ENCODE measurements at places on chromosomes 1 and 21. TPM values are rescaled to one million over a fixed set of nuclear protein-coding genes. Genes with fewer than 3 reads are reported as not detected.

Gene TCHHL1
- total RNA-seq = not detected

Gene ACTL8
- not detected for total RNA-seq

Gene GNAT2
- not detected for total RNA-seq

Gene DENND2C
- 3.8 TPM for total RNA-seq

Gene F13B
- total RNA-seq = not detected

Gene ZSWIM5
- total RNA-seq = 1.0 TPM

Gene CFAP107
- not detected for total RNA-seq

DNA sequence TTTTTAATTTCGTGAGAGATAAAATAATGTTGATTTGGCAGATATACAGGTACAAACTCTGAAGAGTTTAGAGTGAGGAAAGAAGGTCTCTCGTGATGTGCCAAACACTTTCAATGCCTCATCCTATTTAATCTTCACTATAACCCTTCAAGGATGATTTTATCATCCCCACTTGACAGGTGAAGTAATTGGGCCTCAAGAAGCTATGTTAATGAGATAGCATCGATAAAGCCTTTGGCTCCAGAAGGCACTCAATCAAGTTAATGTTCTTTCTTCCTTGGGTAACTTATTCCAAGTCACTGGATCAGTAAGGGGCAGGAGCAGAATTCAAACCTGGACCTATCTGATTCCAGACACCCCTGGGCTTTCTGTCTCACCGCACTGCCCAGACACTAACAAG, 7.2 kb downstream of the LMOD1 start:
- no peak for DNase-seq

DNA sequence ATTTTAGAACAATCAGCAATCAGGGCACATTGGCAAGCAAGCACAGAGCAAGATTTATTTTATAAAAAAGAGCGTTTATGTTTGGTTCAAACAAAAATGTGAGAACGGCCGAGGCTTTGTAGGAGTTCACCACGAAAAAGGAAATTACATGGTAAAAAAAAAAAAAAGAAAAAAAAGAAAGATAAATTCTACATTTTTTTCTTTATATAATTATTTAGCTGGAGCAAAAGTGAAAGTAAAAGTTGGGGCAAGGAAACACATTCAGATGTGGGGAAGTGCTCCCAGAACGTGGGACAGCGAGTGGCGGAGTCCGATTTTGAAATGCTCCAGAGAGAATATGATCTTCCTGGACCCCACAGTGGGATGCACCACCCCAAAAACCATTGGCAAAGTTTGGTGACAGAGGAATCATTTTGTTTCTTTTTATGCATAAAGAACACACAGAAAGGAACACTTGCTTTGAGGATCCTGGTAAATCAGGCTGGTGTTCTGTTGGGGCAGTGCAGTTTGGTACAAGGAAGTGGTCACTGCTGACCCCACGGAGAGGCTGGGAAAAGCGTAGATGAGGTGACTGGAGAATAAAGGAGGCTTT, 16.3 kb upstream of the ATP5PO start:
- DNase-seq = no peak

DNA sequence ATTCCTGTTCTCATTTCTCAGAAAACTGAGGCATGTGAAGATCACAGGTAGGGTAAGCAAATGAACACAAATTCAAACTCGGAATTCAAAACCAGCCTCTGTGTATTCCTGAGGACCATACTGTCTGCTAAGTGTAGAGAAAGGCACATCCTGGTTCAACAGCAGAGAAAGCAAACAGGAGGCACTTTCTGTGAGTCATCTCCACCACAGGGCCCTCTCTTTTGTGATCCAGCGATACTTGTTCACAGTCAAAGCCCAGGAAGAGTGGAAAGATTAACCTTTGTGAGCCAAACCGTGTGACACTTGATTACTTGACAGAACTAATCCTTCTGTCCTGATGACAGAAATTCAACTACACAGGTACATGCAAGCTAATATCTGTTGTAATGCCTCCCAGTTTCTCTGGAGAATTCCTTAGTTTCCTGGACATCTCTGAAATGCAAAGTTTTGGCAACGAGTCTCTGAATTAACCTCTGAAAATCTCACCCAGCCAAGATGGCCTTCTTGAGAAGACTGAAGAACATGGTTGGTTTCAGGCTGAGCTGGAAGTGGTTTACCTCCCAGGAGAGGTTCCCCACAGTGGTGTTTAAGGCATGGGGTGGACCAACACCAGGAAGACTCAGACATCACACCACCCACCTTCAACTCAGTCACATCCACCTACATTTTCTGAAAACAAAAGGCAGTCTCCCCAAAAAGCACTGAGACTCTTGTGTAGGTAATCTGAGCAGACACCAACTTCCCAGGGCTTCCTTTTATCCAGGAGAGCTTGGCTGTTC, 98.2 kb upstream of the ERG start:
- DNase-seq = no peak

DNA sequence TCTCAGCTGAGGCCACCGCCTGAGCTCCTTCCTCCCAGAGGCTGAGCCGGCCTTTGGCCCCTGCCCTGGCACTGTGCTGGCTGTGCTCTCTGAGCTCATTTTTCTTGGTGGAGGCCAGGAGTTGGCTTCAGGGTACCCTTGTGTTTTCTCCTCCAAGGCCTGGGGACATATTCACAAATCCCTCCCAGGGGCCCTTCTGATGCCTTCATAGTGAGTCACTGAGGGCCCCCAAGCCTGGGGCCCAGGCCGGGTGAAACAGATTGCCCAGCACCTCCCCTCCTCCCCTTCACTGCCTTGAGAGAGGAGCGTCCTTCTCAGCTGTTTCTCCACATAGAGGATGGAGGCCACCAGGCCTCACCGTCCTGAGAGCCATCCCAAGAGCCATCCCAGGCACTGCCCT, 105.8 kb downstream of the SIK1 start:
- no peak for DNase-seq

DNA sequence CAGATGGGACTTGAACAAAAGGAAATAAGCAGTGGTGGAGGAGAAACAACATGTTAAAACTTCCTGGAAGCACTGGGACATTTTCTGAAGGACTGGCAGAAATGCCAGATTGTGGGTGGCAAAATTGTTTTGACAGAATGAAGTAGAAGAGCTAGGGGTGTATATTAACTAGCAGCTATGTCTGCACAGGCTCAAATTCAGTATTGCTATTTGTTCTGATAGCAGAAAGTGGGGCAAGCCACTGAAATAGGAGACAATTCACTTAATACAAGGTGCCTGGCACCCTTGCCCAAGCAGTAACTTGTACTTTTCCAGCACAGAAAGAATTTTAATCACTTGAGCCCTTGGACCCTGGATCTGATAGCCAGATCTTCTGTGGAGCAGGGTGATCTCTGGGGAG, 11.8 kb upstream of the PIGM start:
- DNase-seq = no peak

GRCh38 chr1:161905269-161905884, 118.3 kb downstream of the OLFML2B start:
- DNase-seq = no peak

GRCh38 chr21:41817228-41817627, 50.4 kb upstream of the RIPK4 start:
- DNase-seq = peak; percentile 60

GRCh38 chr1:68644504-68644903, 147.6 kb upstream of the DEPDC1 start:
- DNase-seq = no peak

DNA sequence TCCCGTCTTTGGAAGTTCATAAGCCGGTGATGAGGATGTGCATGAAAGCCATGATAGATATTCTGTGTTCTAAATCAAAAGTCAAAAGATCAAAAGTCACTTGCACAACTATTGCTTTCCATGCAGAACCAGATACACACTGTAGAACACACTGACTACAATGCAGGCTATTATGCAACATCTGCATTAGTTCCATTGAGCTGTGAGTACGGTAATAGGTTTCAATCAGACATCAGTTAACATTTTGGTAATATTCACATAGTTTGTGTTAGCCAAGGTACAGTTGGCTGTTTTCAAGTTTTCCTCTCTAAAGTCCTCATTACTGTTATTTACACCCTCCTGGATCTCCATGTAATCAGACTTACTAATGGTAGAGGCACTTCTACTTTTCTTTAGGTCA, 3.1 kb downstream of the KCNA2 start:
- DNase-seq = no peak

DNA sequence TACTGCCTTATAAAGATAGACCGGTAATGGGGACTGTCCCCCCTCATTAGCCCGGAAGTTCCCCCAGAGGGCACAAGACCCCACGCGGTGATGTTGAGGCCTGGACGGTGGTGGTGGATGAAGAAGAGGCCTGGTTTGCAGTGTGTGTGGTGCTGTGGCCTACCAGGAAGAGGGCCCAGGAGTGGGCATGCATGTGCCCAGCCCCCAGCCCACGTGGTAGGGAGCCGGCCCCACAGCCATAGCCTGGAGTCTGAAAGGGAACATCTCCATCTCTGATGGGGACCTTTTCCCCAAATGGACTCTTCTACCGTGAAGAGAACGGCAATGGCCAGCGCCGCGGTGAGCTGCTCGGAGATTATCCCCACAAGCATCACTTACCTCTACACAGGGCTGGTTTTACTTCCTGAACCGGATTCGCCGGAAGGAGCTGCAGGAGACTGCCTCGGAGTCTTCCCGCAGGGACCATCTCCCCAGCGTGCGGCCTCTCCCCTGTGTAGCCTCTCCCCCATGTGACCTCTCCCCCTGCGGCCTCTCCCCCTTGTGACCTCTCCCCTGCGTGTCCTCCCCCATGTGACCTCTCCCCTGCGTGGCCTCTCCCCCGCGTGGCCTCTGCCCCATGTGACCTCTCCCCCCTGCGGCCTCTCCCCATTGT, 20.6 kb downstream of the RRP1 start:
- no peak for DNase-seq

Measured in heart left ventricle (tissue), 16 donors.